ENCODE measurements at places on chromosomes 16 and 17.

- DNase-seq, result no peak
Observed at GRCh38 chr17:179781-180380, 1.6 kb downstream of the DOC2B start.

DNA sequence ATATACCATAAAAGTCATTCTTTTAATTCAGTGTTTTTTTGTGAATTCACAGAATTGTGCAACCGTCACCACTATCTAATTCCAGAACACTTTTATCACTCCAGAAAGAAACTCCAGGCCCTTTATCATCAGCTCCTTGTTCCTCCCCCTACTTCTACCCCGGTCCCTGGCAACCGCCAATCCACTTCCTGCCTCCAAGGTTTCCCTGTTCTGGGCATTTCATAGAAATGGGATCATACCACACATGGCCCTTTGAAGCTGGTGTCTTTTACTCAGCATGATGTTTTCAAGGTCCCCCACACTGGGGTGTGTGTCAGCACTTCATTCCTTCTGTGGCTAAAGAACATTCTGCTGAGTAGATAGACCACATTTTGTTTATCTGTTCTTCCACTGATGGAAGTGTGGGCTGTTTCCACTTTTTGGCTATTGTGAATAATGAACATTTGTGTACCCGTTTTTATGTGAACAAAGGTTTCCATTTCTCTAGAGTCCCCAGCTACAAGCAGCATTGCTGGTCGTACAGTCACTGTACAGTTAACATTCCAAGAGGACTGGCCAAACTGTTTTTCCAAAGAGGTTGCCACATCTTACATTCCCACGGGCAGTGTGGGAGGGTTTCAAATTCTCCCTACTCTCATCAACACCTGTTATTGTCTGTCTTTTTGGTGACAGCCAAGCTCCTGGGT, 75.8 kb upstream of the ZNF469 start:
- DNase-seq, result no peak

DNA sequence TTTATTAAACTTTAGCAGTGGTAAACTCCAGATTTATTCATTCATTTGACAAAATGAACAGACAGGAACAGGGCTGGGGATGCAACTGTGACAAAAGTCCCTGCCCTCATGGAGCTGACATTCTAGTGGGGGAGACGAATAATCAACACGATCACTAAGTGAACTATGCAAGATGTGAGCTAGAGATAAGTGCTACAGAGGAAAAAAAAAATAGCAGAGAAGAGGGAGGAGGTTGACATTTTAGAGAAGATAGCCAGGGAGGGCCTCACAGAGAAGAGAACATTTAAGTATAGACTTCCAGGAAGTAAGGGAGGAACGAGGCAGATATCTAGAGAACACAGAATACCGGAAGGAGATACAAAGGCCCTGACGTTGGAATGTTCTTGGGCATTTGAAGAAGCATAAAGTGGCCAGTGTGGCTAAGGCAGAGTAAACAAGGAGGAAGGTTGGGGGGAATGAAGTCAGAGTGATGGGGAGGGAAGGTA, 17.9 kb upstream of the AP1G1 start:
- no peak for DNase-seq

GRCh38 chr17:68870976-68871375, 84.2 kb downstream of the ABCA8 start:
- DNase-seq, result no peak

- no peak for DNase-seq
Observed at GRCh38 chr17:66655861-66656260, 179.1 kb upstream of the CACNG5 start.

DNA sequence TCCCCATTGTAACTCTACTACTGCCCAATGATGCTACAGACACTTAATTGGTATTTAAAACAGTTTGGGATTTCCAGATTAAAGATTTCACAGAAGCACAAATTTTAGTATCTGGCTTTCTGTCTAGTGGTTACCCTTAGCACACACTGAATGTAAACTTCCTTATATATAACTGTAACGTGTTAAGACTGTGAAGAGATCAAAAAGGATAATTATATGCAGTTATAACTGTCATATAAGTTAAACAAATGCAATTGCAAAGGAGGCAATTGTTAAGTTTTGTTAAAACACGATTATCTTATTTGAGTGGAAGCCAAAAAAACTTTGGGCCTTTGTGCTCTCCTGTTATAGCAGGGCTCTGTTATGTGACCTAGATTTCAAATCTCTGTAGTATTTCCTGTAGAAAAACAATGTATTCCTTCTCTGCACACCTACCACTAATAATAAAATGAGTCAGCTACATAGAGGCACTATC, 147.9 kb downstream of the STXBP4 start:
- DNase-seq, result no peak

GRCh38 chr17:69696650-69697049, 282.2 kb downstream of the MAP2K6 start:
- DNase-seq, result no peak

GRCh38 chr17:4843321-4844000, 10.3 kb downstream of the MINK1 start:
- DNase-seq, result no peak

- DNase-seq, result no peak
Observed at GRCh38 chr17:11372692-11373091, 131.7 kb downstream of the SHISA6 start.

DNA sequence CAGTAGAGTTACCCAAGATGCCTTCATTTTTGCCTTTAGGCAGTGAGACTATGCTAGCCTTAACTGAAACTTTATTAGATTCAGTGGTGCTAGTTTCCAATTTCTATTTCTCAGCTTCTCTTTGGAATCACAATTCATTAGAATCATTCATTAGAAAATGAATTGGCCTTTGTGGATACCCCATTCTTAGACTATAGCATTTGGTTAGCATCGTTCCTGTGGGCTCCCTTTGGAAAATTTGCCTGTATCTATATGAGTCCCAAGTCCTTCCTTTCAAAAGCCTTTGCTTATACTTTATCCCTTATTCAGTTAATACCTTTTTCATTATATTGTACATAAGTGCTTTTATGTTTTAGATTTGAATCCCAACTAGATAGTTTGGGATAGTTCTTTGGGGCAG, 187.0 kb upstream of the TBX2 start:
- DNase-seq, result no peak

GRCh38 chr17:12619459-12620199, 46.1 kb upstream of the MYOCD start:
- no peak for DNase-seq

GRCh38 chr17:5418858-5419355, 555 bp downstream of the NUP88 start:
- peak; percentile 23 for DNase-seq

DNA sequence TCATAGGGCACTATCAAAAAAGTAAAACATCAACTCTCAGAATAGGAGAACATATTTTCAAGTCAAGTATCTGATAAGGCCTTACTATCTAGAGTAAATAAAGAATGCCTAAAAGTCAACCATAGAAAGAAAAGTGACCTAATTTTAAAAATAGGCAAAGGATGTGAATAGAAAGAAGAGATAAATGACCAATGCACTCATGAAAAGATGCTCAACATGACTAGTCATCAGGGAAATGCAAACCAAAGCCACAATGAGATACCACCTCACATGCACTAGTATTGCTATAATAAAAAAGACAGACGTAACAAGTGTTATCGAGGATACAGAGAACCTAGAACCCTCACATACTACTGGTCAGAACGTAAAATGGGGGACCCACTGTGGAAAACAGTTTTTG, 90.8 kb downstream of the DYNLRB2 start:
- no peak for DNase-seq

GRCh38 chr17:29126268-29126930, 53.8 kb downstream of the MYO18A start:
- DNase-seq, result peak; percentile 75

GRCh38 chr17:72466606-72467005, 345.8 kb downstream of the SOX9 start:
- DNase-seq, result no peak

DNA sequence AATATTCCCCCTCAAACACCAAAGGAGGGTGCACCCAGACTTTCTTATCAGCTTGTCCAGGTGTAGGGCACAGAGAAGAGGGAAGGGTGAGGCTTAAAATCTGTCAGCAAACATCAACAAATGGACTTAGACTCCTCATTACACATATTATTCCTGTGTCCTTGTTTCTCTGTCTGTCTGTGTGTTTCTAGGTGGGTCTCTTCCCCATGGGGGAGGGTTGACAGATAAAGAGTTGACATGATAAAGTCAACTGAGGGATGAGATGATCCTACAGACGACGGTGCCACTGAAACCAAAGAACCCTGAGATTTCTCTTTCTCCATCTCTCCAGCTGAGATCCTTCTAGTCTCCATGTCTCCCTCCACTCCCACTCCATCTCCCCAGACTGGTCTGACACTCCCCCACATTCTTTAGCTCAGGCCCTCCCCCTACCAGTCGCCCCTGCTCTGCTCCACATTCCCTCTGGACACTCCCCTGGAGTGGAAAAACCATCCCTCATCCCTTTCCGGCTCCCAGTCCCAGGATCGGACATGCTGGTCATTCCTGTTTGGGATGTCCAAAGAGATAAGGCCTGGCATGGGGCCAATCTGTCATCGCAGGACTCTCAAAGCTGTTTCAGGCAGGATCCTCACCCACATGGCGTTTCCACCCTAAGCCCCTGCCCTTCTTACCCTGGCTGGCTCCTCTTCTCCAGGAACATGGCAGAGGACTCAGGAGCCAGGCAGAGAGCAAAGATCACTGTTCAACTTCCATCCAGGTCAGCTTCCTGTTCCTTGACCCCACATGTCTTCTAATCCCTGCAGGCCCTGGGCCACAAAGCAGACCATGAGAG, 2.9 kb upstream of the ITGA3 start:
- DNase-seq, result no peak

- no peak for DNase-seq
Observed at GRCh38 chr17:49337884-49338283, 24.2 kb downstream of the ZNF652 start.

- DNase-seq, result no peak
Observed at GRCh38 chr16:15741207-15741871, 91.3 kb downstream of the NDE1 start.

GRCh38 chr16:48965386-48965785, 316.3 kb downstream of the CBLN1 start:
- DNase-seq, result no peak

DNA sequence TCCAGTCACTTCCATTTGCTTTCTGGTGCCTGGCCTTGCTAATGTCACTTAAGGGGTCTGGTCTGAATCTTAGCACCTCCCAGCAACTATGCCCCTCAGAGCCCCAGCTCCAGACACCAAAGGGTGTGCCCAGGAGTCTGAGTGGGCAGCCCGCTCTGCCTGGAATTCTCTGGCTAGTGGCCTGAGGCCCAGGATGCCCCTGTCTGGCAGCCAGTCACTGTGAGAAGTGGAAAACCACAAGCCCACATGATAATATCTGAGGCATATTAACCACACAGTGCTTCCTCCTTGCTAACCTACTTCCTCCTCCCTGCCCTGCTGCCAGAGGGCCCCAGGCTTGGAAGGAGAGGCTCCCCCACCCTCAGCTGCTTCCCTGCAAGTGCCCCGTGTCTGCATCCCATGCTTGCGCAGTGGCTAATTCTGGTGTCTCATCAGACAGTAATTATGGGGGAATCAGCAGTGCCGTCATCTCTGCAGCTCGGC, 14.0 kb downstream of the SRCIN1 start:
- DNase-seq, result peak; percentile 97

DNA sequence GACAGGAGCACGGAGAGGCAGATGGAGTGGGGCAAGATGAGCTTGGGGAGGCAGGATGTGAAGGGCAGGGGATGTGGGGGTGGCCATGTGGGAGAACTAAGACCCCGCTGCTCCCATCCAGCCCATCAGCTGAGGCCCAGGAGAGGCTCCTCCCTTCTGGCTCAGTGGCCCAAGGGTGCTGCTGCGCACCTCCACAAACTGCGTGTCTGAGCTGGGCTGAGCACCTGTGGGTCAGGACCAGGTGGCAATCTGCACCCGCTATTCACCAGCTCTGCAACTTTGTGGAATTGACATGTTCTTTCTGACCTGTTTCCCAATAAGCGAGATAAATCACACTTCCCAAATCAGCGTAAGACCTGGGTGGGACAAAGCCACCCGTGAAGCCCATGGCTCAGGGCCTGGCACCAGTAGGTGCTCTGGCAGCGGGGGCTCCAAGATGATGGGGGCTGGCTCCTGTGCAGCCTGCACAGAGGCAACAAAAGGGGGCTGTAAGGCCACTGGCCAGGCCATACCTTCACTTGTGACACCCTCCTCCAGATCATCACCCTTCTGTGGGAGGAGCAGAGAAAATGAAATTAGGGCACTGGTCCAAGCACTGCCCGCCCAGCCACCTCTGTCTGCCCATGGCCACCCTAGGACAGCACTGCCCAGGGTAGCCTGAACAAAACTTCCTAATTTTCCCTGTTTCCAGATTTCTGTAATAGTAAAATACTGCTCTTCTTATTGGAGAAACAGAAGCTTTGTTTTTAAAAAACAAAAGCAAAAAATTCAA, 11.7 kb upstream of the SREBF1 start:
- DNase-seq, result no peak

- DNase-seq, result no peak
Observed at GRCh38 chr16:12613131-12613991, 190.3 kb downstream of the CPPED1 start.

DNA sequence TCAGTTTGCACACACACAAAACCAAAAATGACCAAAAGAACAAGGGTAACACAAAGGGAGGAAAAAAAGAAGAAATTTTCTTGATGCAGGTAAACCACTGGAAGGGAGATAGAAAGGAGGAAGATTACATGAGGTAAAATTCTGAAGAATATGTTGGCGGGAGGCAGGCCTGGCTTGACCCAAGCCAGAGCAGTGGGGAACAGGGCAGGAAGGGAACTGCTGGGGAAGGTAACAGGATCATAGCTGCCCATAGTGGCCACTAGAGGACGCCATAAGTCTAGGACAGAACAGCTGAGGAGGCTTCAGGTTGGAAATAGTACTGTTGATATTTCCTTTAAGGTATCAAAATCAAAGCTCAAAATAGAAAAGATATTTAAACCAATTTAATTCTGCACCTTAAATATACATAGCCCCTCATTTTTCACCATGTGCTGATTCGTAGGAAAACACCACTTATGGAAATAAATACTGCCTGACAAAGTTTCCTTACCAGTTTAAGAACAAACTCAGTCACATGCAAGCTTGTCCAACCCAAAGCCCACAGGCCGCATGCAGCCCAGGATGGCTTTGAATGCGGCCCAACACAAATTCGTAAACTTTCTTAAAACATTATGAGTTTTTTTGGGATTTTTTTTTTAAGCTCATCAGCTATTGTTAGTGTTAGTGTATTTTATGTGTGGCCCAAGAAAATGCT, 15.5 kb downstream of the VPS35 start:
- DNase-seq, result peak; percentile 91

GRCh38 chr17:38451030-38451839, 23.0 kb downstream of the ARHGAP23 start:
- peak; percentile 75 for DNase-seq

Measured in Kasumi-1 (cell line).